ENCODE measurements at places on chromosomes 16 and 17.

DNA sequence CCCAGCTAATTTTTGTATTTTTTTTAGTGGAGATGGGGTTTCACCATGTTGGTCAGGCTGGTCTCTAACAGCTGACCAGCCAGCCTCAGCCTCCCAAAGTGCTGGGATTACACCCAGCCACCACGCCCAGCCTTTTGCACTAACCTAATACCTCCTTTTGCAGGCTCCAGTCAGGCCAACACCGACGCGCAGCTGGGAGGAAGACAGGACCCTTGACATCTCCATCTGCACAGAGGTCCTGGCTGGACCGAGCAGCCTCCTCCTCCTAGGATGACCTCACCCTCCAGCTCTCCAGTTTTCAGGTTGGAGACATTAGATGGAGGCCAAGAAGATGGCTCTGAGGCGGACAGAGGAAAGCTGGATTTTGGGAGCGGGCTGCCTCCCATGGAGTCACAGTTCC, 2.0 kb downstream of the TRPV2 start:
- DNase-seq, result no peak

- no peak for DNase-seq
These were observed 27.0 kb downstream of the CDIP1 start for GRCh38 chr16:4511441-4512082.

DNA sequence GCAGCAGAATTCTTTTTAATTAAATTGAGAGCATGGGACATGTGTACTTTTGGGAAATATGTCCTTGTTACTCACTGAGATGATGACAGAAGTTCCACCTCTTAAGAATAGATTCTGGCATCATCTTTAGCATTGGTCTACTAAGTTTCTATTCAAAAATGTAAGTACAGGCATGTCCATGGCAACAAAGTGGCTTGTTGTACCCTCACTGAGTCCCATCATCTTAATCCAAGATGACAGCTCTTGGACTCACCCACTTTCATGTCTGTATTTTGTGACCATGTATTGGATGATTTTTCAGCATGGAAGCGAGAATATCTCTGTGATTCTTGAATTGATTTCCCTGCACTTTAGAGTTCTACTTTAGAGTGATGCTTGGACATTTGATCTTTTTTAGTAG, 33.1 kb upstream of the NAGLU start:
- DNase-seq, result no peak

DNA sequence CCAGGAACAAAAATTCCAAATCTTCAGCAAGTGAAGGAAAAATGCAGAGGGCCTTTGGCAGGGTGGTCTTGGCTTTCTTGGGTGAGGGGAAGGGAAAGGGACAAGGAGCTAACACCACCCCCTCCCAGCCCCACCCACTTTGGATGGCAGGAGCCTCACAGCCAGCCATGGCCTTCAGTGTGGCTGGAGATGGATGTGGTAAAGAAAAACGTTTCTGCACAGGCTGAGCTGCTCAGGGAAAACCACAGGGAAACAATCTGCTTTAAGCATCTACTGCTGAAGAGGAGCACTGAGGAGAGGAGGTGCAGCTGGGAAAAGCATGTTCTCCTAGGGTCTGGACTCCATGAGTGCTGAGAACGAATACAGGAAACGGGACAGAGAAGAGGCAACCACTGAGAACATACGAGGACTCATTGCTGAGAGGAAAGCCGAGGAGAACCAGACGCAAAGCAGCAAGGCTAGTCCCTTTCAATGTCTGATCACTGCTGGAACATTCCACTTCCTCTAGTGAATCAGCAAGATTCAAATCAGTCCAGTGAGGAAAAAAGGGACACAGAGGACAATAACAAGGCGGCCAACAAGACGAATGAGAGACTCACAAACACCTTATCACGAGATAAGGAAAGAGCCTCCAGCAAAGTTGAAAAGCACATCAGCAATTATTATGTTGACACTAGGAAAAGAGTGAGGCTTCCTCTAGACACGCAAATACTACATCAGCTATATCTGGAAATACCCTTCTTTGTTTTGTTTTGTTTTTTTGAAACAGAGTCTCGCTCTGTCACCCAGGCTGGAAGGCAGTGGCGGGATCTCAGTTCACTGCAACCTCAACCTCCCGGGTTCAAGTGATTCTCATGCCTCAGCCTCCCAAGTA, 41.7 kb downstream of the ZZEF1 start:
- peak; percentile 54 for DNase-seq

DNA sequence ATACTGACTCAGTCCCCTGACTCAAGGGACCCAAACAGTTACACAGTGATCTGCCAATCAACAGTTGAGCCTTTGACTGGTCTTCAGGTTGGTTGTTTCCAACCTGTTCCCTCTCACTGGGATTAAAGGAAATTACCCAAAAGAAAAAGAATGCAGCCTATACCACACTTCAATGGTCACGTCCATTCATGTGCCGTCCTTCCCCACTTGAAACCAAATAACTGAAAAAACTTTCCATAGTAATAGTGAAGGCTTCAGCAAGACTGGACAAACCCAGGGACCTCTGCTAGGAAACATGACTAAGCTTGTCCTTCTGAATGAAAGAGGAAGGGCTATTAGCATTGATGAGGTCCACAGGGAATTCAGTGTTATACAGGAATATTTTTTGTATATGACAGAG, 30.6 kb downstream of the MRPS23 start:
- DNase-seq, result no peak

GRCh38 chr17:81563861-81564586, 11.9 kb upstream of the FAAP100 start:
- no peak for DNase-seq

- DNase-seq, result peak; percentile 41
These were observed at the start of gene DRC7 for GRCh38 chr16:57694725-57695679. Gene DRC7 (plus strand): TSS chr16:57694806. CDS start chr16:57697950, 3,144 bp downstream.

GRCh38 chr16:988471-989353, 7.1 kb downstream of the SOX8 start:
- DNase-seq, result no peak

DNA sequence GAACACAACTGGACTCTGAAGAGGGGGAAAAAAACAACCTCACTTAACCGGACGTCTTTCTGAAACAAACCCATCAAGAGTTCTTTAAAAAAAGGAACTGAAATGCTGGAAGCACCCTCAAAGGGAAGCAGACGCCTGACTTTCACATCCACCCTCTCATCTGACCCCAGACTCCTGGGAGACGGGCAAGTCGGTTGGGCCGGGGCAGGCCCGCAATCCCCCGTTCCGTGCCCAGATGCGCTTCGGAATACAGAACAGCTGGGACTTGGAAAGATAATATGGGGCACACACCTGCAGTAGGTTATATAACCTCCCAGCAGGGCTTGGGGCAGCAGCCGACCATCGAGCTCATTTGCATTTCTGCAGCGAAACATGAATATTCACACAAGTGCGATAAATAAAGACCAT, 3.7 kb downstream of the ARHGAP27 start:
- no peak for DNase-seq

- DNase-seq, result no peak
These were observed 96.2 kb downstream of the RAP1GAP2 start for GRCh38 chr17:2892305-2892971.
